ENCODE measurements at places on chromosomes 13 and 19.

- DNase-seq: no peak
These were observed 43.6 kb downstream of the ZNF611 start for GRCh38 chr19:52691215-52691610.

DNA sequence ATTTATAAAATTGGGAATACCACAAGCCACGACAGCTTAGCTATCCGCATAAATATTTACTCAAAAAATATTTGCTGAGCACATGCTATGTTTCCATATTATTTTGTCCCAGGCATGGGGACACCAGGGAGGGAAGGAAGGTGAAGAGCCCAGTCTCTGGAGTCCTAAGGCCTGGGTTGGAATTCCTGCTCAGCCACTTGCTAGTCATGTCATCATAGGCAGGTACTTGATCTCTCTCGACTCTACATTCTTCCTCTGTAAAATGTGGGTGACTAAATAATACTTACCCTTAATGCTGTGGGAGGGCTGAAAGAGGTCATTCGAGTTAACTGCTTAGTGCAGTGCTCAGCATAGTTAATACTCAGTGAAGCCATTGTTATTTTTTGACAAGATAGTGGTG is 4.3 kb upstream of the RNASEH2B start:
- no peak for DNase-seq

DNA sequence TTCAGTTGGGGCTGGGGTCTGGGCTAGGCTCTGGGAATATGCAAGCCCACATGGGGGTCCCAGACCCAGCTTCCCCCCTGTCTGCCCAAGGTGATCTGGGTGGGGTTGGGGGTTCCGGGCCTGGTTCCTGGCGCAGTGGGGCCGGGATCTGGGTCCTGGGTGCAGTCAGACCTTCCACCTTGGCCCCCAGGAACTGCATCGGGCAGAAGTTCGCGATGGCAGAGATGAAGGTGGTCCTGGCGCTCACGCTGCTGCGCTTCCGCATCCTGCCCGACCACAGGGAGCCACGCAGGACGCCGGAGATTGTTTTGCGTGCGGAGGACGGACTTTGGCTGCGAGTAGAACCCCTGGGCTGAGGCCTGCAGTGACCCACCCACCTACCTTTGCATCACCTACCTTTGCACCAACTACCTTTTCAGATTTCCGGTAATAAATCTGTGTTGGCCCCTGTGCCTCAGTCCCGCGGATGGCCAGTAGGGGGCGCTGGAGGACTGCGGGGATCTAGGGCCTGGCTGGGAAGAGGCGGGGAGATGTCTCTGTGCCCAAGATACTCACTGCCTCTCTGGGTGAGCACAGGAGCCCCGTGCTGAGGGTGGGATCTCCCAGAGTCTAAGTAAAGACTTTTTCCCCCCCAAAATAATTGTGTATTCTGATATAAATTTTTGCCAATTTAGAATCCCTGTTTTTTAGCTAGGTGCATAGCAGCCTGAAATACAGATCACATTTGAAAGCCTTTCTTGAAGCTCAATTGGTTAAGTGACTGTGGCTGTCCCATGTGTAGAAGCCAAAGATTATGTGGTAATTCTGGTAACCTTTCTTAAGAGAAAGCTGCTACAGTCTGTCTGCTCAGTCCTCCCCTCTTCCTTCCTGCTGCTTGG is 11.5 kb upstream of the CYP4F3 start:
- peak; percentile 84 for DNase-seq

DNA sequence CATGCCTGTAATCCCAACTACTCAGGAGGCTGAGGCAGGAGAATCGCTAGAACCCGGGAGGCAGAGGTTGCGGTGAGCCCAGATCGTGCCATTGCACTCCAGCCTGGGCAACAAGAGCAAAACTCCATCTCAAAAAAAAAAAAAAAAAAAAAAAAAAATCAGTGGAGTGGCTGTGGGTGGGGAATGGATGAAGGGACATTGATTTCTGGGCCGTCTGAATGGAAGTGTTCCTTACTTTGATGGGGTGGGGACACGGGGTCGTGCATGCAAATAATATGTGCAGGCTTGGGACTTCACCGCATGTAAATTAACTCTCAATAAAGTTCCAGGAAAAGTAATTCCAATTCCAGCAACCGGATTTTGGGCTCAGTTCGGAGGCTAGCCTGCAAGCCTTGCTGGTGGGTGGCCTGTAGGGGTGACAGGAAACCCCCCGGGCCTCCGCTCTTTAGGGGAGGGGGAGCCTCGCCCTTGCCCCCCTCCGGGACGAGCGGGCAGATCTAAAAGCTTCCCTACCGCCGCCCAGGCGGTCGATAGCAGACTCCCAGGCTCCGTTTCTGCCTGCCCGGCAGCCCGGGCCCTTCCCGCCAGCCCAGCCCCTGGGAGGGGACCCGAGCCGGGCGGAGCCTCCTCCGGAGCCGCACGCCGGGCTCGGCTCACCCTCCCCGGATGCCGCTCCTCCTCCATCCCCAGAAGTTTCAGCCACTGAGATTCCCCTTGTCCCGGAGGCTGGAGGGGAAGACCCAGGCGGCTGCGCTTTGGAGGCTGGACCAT is 48.0 kb upstream of the ADGRE5 start:
- no peak for DNase-seq

DNA sequence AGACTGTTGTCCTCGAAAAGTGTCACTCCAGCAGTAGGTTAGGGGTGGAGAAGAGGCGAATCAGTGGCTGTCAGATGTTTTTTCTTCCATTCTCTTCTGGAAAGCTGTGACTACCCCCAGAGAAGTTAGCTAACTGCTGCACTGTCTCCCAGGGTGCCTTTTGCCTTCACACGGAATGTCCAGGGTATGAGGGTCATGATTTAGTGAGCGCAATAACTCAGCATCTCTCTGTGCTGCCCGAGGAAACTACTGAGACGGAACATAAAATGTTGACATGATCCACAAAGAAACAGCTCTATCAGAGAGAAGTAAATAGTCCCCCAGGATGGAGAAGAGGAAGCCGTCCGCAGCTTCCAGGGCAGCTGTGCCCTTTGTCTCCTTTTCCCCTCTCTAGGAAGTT is 254.0 kb upstream of the ARGLU1 start:
- no peak for DNase-seq

DNA sequence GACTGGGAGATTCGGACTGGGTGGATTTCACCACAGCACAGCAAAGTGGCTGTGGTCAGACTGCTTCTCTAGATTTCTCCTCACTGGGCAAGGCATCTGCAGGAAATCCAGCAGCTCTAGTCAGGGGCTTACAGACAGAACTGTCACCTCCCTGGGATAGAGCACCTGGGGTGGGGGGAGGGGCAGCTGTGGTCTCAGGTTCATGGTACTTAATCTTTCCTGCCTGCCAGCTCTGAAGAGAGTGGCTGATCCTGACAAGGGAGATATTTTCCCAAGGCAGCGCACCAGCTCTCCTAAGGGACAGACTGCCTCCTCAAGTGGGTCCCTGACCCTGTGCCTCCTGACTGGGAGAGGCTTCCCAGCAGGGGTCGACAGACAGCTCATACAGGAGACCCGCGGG is 212.8 kb upstream of the KLF12 start:
- no peak for DNase-seq

- DNase-seq: no peak
These were observed 171.9 kb downstream of the KLF5 start for GRCh38 chr13:73230716-73231115.

- peak; percentile 6 for DNase-seq
These were observed 18.4 kb upstream of the ITM2B start for GRCh38 chr13:48214519-48215121.

GRCh38 chr19:42634409-42635232 is 39.9 kb upstream of the CEACAM8 start:
- no peak for DNase-seq

GRCh38 chr19:13091400-13092157 is 11.1 kb downstream of the LYL1 start:
- DNase-seq: no peak

GRCh38 chr13:46598140-46598819 is 45.3 kb downstream of the LRCH1 start:
- no peak for DNase-seq

DNA sequence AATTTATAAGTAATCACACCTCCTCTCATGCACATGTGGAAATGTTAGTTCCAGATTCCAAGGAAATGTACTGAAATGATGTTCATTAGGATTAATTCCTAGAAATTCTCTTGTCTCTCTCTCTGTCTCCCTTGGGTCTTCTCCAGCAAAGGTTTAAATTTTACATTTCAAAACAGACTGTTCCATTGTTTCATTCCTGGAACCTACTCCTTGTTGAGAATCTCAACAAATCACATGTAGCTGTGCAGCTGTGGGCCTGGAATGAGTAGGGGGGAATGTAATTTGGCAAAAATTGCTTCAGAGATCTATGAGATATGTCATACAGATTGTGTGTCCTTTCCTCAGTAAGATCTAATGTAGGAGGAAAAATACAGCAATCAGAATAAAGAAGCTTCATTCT is 46.2 kb upstream of the RFXAP start:
- no peak for DNase-seq
